ENCODE measurements at places on chromosomes 12 and 14. TPM values are rescaled to one million over a fixed set of nuclear protein-coding genes. Genes with fewer than 3 reads are reported as not detected.

Gene TMEM117
- total RNA-seq, result 6.2 TPM

Gene KLRC1
- not detected for total RNA-seq

- DNase-seq, result no peak
Measured at GRCh38 chr14:95300002-95300696, 19.6 kb downstream of the CLMN start.

- peak; percentile 21 for DNase-seq
Measured at GRCh38 chr14:103594265-103594664, 31.5 kb downstream of the COA8 start.

GRCh38 chr14:62206456-62206855 is 444.2 kb downstream of the SNAPC1 start:
- DNase-seq, result no peak

GRCh38 chr14:68160779-68161546 is 341.4 kb downstream of the RAD51B start:
- no peak for DNase-seq
